Panc1 (cell line): ENCODE measurements at places on chromosomes 11 and 22. TPM values are rescaled to one million over a fixed set of nuclear protein-coding genes. Genes with fewer than 3 reads are reported as not detected.

GRCh38 chr11:26088391-26088790 is 243.5 kb upstream of the ANO3 start:
- DNase-seq: no peak

GRCh38 chr11:121110871-121111724 is 10.1 kb downstream of the TECTA start:
- DNase-seq: no peak

DNA sequence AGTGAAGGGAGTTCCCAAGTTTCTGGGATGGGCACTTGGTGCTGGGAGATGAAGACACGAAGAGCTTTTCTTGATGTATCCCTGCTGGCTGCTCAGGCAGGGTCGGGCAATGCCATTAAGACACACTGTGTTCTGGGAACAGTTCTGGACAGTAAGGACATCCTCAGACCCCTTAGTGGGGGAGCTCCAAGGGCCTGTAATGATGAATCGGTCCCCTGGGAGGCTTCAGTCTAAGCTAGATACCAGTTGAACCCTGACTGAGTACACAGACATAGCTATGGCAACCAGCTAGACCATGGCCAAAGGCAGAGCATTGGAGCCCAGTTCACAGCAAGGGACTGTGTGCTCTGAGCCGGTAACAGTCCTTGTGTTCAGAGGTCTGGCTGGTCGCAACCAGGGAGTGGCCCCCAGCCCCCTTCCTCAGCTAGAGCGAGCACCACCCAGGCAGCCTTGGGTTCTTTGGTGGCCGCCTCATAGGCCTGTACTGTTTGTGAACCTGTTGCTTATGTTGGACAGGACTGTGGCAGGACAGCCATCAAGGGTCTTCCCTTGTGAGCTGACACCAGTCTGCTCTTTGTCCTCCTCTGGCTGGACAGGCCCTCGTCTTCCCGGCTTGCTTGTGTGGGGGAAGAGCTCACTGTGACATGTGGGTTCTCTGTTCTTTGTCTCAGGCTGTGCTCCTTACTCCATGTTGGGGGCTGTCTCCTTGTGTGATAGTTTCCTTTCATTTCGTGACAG is 25.0 kb downstream of the MED15 start:
- DNase-seq: no peak

GRCh38 chr22:22410121-22410520 is 98.4 kb downstream of the ZNF280B start:
- DNase-seq: no peak

DNA sequence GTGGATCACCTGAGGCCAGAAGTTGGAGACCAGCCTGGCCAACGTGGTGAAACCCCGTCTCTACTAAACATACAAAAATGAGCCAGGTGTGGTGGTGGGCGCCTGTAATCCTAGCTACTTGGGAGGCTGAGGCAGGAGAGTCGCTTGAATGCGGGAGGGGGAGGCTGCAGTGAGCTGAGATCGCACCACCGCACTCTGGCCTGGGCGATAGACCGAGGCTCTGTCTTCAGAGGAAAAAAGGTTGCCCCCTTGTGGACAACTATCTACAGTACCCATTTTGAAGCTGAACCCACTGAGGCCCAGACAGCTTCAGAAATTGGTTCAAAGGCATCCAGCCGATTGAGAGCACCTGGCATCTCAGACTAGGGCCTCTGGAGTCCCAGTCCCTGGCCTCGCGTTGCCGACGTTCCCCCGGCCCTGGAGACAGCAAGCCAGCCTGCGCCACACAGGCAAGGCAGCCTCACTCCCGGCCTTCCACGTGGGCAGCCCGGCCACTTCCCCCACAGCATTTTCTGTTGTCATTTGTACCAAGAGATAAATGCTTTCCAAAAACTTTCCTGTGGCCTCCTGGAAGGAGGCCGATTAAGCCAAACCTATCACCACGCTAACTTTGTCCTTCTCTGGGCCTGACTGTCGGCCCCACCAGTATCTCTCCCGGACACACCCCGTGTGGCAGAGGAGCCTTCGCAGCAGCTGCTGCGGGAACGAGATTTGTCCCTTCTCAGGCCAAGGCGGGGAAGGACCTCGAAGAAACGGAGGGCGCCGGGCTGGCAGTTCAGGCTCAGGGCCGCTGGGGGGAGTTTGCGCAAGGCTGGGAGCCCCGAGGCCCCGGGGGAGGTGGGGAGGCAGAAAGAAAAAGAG is 82.8 kb downstream of the FLI1 start:
- no peak for DNase-seq

- no peak for DNase-seq
These were observed 3.0 kb upstream of the RFPL3 start for GRCh38 chr22:32354360-32355351.

DNA sequence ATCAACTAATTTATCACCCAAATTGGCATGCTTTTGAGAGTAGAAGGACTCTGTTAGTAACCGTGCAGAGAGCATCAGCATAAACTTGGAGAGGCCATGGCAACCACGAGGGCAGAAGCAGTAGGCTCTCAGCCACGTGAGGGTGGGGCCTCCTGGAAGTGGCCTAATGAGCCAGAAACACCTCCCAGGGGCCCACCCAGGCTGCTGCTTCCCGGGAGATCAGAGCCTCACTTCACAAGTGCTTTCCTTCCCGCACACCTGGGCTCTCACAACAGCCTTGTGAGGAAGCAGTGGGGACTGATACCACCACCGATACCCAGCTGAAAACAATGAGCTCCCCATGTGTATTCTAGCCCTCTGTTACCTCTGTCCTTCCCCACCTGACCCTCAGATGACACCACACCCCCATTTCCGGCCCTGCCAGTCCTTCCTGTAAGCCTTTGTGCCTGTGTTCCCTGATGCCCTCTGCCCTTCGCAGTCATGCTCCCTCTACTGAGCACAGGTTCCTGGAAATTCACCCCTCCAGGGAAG is 17.0 kb downstream of the TRIM29 start:
- no peak for DNase-seq

DNA sequence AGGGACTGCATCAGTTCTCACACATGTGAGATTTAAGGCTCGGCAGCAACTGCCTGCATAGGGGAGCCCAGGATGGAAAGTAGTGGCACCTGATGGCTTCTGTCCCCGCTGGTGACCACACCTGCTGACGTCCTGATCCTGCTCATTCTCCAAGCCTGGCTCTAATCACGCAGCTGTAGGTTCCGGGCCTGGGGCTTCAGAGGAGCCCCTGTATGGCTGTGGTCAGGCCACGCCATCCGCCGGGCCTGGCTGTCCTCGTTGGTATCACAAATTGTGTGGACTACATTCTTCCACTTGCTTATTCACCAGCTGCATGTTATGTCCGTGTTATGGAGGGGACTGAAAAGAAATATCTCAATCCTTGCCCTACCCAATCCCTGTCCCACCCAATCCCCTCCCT is 580.0 kb downstream of the TBC1D22A start:
- DNase-seq: no peak

- DNase-seq: no peak
These were observed 3.3 kb upstream of the MMP10 start for GRCh38 chr11:102783720-102784119.

DNA sequence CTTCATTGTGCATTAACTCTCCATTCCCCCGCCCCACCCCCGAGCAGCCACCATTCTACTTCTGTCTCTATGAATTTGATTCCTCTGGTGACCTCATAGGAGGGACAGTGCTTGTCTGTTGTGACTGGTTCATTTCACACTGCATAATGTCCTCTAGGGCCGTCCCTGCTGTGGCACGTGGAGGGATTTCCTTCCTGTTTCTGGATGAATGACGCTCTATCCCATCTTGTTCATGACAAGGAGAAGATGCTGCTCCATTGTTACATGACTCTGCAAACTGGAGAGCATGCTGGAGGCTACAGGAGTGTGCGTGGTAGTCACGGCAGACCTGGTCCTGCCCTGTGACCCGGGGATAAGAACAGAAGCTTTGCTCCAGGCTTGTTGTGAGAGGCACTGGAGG is 61.3 kb downstream of the RTL6 start:
- no peak for DNase-seq

- no peak for DNase-seq
These were observed 6.5 kb downstream of the MTMR2 start for GRCh38 chr11:95917193-95918036.

GRCh38 chr11:126123686-126124085 is 61.0 kb upstream of the CDON start:
- DNase-seq: no peak

DNA sequence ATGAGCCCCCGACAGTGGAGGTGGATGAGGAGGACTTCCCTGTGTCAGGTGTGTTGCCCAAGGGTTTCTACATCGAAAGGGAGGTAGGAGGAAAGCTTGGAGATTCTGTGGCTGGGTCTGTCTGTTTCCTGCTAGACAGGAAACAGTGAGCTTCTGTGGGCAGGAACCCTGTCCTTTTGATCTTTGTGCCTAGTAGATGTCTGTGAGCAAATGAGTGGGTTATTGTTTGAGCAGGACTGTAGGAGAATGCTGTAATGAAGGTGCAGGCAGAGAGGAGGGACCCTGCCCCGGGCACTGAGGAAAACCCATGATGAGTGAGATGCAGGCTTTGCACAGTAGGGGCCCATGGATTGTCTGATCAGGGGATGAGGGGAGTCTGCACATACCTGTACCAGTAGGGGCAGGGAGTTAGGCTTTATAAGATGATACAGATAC is 14.0 kb downstream of the USP35 start:
- no peak for DNase-seq

DNA sequence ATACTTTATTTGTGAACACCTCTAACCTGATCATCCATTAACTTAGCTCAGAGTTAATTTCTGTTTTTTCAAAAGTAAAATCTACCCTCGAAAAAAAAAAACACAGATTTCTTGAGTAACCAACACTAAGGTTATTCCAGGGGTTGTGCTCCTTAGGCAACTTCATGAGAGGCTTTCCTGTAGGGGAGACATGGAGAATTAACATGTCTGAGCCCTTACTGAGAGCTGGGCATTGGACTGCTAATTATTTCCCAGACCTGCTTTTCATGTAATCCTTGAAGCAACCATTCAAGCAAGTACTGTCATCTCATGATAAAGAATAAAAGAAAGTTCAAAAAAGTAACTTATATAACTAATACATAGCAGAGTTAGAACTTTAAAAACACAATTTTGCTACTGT is 13.5 kb upstream of the UPB1 start:
- no peak for DNase-seq

- DNase-seq: peak; percentile 20
These were observed 7.1 kb downstream of the PNPLA5 start for GRCh38 chr22:43884600-43885318.

GRCh38 chr11:76577226-76577920 is 93.2 kb downstream of the LRRC32 start:
- no peak for DNase-seq

GRCh38 chr11:31295308-31295707 is 74.2 kb downstream of the DCDC1 start:
- no peak for DNase-seq

- no peak for DNase-seq
These were observed 12.6 kb upstream of the TTLL12 start for GRCh38 chr22:43199541-43199940.

GRCh38 chr11:102393272-102393730 is 46.3 kb downstream of the BIRC2 start:
- DNase-seq: no peak

DNA sequence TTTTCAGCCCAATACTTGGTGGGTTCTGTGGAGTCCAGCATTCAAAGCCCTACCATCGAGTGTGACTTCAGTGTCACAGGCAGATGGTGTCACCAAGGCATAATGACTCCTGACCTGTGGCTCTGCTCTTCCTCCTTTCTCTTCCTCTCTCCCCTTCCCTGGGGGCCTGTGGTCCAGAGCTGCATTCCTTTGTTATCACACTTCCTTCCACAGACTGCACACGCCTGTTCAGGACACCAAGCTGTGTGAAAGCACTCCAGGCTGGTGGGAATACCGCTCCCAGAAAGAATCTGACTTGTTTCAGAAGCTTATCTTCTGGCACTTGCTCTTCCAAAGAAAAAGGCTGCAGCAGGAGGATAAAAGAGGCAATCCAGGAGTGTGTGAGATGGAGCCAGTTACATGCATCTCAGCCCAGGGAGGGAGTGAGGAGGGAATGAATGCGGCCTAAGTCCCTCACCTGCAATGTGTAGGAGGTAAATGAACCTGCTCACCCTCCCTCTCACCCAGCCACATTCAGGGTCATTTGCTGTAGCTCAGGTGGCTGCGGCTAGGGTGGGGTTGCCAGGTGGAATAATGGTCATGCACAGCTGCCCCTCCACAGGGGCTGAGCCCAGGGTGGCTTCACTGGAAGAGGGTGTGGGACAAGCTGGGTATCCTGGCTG is 79.3 kb downstream of the ADAMTS15 start:
- DNase-seq: no peak

DNA sequence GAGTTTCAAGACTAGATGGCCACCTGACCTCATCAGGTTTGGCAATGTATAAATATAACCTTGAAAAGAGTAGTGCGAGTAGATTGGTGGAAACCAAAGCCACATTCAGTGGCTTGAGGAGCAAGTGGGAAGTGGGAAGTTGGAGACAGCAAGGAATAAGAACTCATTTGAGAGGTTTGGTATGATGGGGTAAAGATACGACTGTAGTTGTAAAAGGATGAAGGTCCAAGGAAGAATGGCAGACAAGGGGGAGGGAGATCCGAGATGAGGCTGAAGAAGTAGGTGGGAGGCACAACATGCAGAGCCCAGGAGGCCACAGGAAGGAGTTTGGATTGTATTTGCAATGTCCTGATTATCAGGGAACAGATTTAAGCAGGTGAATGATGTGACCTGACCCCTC is 20.8 kb downstream of the RASSF10 start:
- no peak for DNase-seq

Gene CHKA
- 136 TPM for total RNA-seq

Gene TYR
- total RNA-seq: not detected

Gene PTPRCAP
- 0.82 TPM for total RNA-seq

Gene HTR3B
- total RNA-seq: not detected

Gene RFPL2
- total RNA-seq: not detected
